ENCODE measurements at places on chromosomes 12 and 14.

DNA sequence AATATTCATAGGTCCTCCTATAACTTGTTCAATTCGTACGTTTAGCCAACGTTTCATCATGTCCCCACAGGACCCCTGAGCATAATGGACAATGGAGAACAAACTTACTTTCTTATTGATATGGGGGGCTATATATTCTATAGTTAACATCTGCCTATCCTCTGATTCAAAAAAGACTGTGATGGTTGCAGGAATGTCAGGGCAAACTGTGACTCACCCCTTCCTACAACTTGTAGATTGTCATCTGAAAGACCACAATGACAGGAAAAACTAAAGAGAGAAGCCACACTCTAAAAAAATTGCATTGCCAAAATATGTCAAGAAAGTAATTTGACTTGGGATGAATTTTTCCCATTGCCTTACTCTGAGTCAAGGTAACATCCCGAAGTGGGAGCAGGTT lies 50.8 kb downstream of the CATSPERB start:
- DNase-seq: no peak

GRCh38 chr14:66038618-66039017 lies 447.6 kb upstream of the CCDC196 start:
- no peak for DNase-seq

DNA sequence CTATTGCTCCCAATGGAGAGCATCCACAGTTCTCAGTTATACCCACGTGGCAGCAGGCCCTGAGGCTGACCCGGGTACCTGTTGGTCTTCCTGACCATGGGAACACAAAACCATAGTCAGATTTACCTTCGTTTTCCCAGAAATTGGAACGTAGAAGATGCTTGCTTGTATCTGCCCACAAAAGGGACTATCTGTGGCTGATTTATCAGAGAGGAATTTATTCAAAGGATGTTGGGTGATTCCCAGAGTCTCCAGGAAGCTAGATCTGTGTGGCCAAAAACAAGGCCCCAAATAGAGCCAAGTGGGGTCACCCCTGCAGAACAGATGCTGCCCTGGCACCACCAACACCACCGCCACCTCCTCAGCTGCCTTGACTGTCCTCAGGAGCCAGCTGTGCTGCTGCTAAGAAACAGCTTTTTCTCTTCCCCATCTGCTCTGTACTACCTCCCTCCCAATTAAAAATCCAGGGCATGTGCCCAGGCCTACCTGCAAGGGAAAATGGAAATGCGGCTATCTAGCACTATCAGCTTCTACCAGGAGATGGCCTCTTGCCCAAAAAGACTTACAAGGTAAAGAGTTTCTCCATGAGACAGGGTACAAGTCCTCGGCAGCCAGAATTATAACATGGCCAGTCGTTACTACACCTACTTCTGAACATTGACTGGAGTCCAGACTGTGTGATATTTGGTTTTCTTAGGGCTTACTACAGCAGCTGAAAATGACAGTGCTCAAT lies 128.6 kb upstream of the PLEKHG7 start:
- DNase-seq: no peak

DNA sequence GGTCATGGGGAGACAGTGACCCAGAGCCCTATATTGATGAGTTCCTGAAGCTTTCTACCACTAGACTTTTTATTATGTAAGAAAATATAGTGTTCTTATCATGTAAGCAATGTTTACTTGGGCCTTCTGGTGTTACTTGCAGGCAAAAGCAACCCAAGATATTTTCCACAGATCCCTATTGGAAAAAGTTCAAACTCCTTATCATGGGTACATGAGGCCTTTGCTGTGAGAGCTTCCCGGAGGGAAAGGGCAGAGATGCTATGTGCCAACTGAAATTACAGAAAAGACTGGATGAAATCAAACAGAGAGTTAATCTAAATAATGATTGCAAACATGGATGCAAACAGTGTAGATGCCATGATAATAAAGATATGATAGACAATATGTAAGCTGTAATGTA lies 361.5 kb downstream of the FUT8 start:
- DNase-seq: no peak

GRCh38 chr14:103228076-103228806 lies 105.0 kb downstream of the TNFAIP2 start:
- DNase-seq: no peak

DNA sequence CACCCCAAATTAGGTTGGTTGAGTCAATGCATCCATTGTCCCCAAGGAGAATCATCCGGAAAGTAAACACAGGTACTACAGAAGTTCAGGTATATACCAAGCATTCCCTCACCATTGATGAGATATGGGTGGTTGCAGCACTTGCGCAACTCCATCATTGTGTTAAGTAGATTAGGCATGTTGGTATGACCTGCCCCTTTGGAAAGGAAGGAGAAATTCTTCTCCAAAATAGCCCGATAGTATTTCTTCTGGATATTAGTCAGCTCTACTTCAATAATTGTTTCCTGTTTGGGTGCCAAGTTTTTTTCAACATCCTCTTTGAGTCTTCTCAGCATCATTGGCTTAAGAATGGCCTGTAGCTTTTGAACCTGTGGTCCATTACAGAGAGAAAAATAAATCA lies 21.3 kb upstream of the SUPT16H start:
- DNase-seq: no peak

DNA sequence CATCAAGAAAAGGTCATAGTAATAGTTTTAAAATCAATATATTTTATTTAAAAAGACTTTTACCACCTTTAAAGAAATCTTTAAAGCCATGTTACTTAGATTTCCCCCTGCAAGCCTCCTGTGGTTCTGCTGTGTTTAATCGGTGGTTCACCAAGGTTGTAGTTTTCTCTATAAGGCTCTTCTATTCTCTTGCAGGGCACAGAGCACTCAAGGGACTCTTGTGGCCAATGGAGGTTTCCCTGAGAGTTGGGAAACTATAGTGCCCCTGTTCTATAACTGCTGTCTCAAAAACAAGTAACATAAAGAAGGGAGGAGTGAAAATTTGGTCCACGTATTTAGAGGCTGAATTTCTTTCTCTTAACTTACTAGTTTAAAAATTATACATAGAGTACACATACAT lies 25.0 kb downstream of the DACT1 start:
- DNase-seq: no peak

GRCh38 chr12:111745211-111745610 lies 21.5 kb upstream of the ALDH2 start:
- no peak for DNase-seq

- no peak for DNase-seq
These were observed 92.9 kb upstream of the FOXN3 start for GRCh38 chr14:89509891-89510290.

GRCh38 chr12:108468196-108468968 lies 46.7 kb upstream of the FICD start:
- DNase-seq: no peak

GRCh38 chr12:88986056-88986455 lies 366.2 kb downstream of the DUSP6 start:
- no peak for DNase-seq

DNA sequence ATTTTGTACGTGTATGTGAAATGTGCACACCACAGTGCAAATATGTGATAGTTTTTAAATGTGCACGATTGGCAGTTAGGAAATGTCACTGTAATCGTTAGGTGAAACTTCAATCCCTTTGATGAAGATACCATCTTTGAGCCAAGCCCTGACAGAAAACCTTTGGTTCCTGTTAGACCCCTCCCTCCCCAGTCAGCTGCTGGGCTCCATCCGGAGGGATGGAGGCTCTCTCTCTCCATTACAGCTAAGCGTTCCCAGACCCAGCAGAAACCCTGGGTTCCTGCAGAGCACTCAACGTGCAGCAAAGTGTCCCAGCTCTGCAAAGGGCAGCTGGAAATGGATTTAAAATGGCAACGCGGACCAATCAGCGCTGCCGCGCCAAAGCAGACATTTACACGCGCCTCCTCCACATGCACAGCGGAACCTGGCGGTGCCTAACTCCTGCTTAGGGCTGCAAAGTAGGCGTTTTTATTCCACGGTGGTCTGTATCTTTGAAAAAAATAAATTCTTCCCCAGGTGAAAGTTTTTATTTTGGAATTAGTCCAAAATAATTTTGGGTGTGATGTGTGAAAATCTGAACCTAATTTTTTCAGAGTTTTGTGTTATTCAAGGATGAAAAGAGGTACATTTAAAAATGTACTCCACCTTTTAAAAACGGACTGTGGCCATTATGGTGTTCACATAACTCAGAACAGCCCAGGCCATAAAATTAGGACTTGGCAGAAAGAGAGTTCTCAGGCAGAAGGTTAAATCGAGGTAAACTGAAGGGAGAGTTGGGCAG lies 1.4 kb upstream of the HMGA2 start:
- no peak for DNase-seq

DNA sequence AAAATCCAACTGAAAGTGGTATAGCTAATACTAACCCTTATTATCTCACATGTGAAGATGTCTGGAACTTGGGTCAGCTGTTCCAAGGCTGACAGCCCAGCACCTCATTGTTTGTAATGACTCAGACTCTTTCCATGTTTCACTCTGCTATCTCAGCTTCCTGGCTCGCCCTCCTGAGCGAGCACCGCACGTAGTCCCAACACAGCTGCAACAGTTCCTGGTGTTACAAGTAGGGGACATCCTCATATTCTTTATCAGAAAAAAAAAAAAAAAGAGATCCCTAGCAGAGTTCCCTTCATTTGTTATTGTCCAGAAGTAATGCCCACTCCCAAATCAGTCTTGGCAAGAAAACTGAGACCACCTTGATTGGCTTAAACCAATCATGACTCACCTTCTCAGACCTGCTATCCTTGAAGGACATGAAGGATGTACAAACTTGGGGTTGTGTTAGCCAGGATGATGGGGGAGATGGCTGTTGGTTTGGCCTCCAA lies 92.5 kb downstream of the ADCK1 start:
- peak; percentile 69 for DNase-seq

GRCh38 chr12:107530701-107531100 lies 154.9 kb upstream of the PWP1 start:
- no peak for DNase-seq

DNA sequence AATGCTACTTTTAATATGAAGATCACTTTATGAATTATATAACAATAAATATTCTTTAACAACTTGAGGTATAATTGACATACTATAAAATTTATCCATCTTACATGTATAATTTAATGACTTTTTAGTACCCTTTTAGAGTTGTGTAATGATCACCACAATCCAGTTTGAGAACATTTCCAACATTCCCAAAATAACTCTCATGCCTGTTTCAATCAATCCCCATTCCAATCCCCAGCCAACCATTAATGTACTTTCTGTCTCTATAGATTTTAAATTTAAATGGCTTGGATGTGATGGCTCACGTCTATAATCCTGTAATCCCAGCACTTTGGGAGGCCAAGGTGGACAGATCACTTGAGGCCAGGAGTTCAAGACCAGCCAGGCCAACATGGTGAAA lies 23.5 kb upstream of the FRMD6 start:
- no peak for DNase-seq

DNA sequence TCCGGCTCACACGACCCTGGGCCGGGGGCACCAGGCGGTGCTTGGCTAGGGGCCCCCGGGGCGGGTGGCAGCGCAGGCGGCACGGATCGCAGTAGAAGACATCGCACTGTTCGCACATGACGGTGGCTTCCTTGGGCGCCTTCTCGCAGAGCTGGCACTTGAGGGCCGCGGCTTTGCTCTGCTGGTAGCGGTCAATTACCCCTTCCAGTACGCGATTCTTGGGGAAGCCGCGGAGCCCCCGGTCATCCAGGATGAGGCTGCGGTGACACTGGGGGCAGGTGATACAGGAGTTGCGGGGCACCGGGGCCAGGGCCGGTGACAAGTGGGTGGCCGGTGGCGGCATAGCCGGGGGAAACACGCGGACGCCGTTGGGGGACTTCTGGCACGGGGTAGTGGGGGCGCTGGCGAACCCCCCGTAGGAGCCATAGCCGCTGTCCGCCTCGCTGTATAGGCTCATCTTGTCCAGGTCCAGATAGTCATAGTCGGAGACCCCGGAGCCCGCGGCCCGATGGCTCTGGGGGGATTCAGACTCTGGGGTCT lies 553 bp downstream of the TRIM9 start:
- peak; percentile 76 for DNase-seq

- no peak for DNase-seq
These were observed 30.3 kb upstream of the INSM2 start for GRCh38 chr14:35503646-35504045.

DNA sequence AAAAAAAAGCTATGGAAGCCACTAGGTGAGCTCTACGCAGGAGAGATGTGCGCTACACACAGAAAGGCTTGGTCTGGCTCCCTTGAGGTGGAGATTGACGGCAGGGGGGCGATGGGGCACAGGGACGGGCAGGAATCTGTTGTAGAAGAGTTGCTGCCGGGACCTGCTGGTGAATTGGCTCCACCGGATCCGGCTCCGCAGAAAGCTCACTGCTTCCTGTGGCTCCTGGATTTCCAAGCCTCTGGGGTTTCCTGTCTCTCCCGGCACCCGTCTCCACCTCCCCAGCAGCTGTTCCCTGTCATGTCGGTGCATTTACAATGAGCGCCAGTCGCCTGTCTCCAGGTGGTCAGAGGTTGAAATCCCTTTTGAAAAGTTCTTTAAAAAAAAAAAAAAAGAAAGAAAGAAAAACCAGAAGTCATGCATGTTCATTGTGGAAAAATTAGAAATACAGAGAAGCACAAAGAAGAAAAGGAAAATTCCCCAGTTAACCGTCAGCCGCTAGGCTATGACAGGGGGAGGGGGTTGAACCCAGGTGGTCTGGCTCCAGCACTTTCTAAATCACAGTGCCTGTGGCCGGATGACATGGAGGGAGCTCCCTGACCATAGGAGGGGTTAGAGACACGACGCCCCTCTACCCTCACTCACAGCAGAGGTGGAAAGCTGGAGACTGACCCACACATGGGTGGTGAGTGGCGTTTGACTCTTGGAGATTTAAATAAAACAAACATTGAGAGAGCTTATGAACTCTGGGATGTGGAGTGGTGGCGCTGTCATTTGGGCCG lies 20.8 kb downstream of the FAM222A start:
- peak; percentile 89 for DNase-seq

DNA sequence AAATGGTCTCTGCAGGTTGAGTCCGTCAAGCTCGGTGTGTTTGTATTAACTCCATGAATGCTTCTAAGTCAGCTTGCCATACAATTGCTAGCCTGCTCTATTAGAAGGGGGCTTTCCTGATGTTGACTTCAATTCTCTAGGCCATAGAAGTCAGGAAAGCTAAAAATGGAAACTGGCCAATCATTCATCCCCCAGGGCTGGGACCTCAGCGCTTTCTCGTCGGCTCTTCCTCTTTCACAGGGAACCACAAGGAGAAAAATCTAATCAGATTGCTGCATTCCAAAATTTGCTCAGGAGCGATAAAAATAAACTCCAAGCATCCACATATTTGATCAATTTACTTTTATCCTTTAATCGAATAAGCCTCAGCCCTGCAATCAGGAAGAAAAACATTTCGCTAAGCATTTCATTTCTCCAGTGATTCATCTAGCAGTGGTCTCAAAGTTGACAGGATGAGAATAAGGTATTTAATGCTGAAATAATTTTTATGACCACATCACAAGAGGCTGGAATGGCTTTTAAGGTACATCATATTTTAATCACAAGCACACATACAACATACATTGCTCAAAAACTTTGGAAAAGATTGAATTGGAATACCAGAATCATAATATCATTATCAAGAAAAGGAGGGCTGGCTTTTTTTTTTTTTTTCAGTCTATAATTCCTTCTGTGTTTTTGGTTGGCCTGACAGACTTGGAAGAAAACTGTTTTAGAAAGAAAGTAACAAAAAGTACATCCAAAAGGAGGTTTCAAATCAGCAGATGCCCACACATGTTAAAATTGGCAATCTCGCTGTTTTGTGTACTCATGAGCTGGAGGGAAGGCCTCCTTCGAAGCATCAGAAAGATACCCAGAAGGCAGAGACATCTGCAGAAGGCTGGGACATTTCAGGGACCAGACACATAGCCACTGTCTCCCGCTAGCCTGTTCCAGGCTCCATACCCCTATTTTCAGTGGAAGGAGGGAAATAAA lies 316.3 kb downstream of the NUAK1 start:
- no peak for DNase-seq

Measured in posterior cingulate gyrus (tissue), 11 donors.